ENCODE measurements at places on chromosomes 16 and 17.
A peak's percentile ranks its signal among the peaks of the same experiment; 100 is the strongest.

GRCh38 chr17:43648916-43649315 lies 12.8 kb downstream of the MEOX1 start:
- no peak for DNase-seq

- DNase-seq: peak; percentile 15
These were observed 4.6 kb downstream of the COG7 start for GRCh38 chr16:23448392-23448791.

DNA sequence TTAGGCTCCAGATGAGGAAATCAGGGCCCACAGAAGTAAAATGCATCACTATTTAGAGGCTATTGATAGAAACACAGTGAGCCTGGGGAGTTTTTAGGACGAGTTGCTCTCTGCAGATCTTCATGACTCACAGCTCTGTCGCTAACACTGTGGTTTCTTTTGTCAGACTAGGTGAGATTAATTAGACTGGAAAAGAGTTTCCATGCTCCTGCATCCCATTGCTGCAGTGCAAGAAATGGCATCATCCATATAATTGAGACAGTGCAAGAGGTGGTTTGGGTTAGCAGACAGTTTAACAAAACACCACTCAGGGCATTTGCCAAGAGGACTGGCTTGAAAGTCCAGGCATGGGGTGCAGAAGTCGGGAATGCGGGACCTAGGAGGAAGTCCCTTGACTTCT lies 198.8 kb upstream of the CACNG5 start:
- no peak for DNase-seq

- DNase-seq: no peak
These were observed 14.9 kb upstream of the DHRS11 start for GRCh38 chr17:36576793-36577192.

- DNase-seq: no peak
These were observed 95.1 kb downstream of the ZNF423 start for GRCh38 chr16:49760815-49761214.

DNA sequence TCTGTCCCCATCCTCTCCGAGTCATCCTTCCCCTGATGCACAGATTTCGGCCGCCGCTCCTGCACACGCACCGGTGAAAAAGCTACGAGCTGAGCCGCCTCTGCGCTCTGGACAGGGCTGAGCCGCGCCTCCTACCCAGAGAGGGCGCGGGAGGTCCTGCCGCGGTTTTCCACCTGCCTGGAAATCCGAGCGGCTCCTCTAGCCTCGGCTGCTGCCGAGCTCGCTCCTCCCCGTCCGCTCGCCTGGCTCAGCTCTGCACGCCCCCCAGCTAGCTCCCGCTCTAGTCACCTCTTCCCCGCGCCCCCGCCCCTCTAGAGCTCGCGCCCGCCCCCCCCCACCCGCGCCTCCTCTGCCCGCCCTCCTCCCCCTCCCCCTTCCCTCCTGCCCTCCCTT lies 198 bp upstream of the SHISA9 start:
- no peak for DNase-seq

DNA sequence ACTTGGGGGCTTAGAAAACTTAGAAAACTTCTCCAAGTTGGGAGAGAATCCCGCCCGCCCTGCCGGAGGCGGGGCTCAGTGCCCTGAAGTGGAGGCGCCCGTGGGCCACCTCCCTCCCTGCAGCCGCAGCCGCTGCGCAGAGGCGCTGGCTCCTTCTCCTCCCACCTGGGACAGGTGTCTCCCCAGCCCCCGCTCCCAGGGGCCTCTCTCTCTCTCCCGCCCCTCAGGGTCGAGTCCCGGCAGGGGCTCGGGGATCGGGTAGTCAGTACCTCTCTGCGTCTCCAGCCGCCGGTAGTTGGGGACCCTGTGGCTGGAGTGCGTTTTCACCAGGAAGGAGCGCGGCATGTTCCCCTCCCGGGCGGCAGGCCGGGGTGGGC lies 257 bp downstream of the SNAI3 start:
- no peak for DNase-seq

- DNase-seq: no peak
These were observed 26.8 kb upstream of the CIBAR2 start for GRCh38 chr16:85138825-85139627.
